Thyroid gland (tissue), 4 donors: ENCODE measurements at places on chromosomes 3 and 15. TPM values are rescaled to one million over a fixed set of nuclear protein-coding genes. Genes with fewer than 3 reads are reported as not detected.

- DNase-seq: no peak
- H3K27me3 ChIP-seq: no peaks in the 10 kb centered on the region
- H3K27ac ChIP-seq: no peak overlapping the region
- no peaks in the 10 kb centered on the region for H3K36me3 ChIP-seq
- H3K4me1 ChIP-seq: no peaks in the 10 kb centered on the region
Measured at GRCh38 chr15:68536331-68537095, 42.3 kb upstream of the CORO2B start.

DNA sequence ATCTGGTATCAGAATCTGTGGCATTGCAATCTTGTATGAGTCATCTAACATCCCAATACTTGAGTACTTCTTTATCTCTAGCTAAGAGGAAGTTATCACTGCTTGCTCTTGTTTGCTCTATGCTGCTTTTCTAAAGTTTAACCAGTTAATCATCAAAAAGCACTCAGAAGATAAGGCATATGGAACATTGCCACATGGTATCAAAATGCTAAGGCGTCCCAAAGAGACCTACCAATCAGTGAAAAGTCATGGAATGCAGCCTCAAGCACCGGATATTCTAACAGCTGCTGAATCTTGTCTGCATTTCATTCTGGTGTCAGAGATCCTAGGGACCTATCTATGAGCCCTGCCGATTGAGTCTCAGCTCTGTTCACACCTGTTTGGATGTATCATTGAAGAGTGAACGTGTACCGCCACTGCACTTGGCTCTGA lies 192.8 kb downstream of the ARPP21 start:
- no peaks in the 10 kb centered on the region for H3K36me3 ChIP-seq
- H3K27ac ChIP-seq: no peak overlapping the region
- no peaks in the 10 kb centered on the region for H3K27me3 ChIP-seq
- DNase-seq: no peak
- no peaks in the 10 kb centered on the region for H3K4me1 ChIP-seq

DNA sequence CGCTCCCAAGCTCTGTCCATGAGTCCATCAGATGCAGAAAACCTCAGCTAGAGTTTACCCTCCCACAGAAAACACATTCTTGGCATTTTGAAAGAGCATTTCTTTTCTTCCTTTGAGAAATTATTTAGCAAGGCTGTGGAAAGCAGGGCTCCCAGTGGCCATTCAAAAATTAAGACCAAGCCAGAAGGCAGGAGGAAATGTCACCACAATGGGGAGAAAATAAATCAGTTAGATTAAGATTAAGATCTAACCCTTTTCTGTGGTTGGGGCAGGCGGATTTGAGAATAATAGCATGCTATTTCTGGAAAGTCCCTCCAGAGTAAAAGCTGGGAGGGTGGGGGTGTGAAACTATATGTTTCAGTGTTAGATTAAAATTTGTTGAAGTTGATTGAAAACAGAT lies 20.2 kb downstream of the LRIG1 start:
- H3K4me1 ChIP-seq: peaks cover 43% of the 10 kb centered on the region
- H3K27ac ChIP-seq: peak overlapping the region; percentile 25
- no peaks in the 10 kb centered on the region for H3K27me3 ChIP-seq
- no peaks in the 10 kb centered on the region for H3K36me3 ChIP-seq
- no peak overlapping the region for H3K4me3 ChIP-seq

DNA sequence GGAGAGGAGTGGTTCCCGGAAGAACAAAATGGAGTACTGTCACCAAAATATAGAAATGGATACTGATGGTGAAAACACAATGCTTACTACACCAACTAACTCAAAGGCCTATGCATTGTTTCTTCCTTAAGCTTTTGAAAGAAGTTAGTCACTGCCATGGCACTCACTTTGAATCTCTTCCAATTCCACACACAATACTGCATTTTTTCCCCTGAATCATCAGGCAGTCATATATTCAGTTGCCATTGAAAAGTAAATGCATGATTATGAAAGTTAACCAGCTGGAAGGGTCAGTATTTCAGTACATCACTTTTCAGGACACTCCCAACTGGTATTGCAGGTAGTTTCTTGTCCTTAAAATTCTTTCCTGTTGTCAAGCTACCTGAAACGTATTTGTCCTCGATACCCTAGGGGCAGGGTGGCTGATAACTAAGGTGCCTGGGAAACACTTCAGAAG lies 9.0 kb upstream of the LRRFIP2 start:
- H3K27ac ChIP-seq: peak overlapping the region; percentile 71
- H3K27me3 ChIP-seq: no peaks in the 10 kb centered on the region
- H3K36me3 ChIP-seq: no peaks in the 10 kb centered on the region
- peaks cover 30% of the 10 kb centered on the region for H3K4me1 ChIP-seq
- no peak for DNase-seq

DNA sequence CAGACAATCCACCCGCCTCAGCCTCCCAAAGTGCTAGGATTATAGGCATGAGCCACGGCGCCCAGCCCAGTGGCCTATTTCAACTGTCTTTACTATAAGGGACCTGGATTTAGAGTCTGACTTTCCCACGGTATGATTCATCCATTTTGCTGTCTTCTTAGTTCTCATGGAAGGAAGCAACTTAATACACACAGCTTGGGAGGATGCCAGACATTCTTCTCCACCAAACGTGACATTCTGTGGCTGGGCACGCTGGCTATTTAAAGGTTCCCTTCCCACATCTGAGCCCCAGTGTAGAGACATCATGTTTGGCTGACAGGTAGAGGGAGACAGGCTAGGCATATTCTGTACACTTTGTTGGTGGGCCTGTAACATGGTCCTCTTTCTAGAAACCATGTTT lies 26.2 kb downstream of the FAM43A start:
- peaks cover 13% of the 10 kb centered on the region for H3K4me1 ChIP-seq
- H3K36me3 ChIP-seq: no peaks in the 10 kb centered on the region
- H3K27ac ChIP-seq: no peak overlapping the region
- no peaks in the 10 kb centered on the region for H3K27me3 ChIP-seq
- peak; percentile 46 for DNase-seq
- no peak overlapping the region for H3K4me3 ChIP-seq

- peaks cover 3% of the 10 kb centered on the region for H3K4me1 ChIP-seq
- no peak for DNase-seq
Measured at GRCh38 chr3:125245521-125245920, 33.0 kb upstream of the SLC12A8 start.

DNA sequence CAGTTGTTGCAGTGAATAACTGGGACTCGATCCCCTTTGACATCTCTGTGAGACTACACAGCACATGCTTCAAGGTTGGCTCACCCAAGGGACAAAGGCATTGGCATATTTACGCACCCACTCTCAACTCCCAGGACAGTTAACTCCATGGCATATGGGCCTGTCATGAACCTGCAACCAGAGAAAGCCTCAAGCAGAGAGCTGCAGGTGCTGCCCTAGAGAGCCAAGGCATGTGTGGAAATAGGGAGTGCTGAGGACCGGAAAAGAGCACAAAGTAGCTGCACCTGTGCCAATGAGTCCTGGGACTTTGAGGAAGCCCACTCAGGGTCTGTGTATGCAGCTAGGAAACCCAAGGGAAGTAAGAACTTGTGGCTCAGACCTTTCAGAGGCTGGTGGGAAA lies 32.9 kb upstream of the SLC24A5 start:
- DNase-seq: no peak
- no peaks in the 10 kb centered on the region for H3K27me3 ChIP-seq
- H3K4me1 ChIP-seq: no peaks in the 10 kb centered on the region
- H3K27ac ChIP-seq: no peak overlapping the region
- no peaks in the 10 kb centered on the region for H3K36me3 ChIP-seq

DNA sequence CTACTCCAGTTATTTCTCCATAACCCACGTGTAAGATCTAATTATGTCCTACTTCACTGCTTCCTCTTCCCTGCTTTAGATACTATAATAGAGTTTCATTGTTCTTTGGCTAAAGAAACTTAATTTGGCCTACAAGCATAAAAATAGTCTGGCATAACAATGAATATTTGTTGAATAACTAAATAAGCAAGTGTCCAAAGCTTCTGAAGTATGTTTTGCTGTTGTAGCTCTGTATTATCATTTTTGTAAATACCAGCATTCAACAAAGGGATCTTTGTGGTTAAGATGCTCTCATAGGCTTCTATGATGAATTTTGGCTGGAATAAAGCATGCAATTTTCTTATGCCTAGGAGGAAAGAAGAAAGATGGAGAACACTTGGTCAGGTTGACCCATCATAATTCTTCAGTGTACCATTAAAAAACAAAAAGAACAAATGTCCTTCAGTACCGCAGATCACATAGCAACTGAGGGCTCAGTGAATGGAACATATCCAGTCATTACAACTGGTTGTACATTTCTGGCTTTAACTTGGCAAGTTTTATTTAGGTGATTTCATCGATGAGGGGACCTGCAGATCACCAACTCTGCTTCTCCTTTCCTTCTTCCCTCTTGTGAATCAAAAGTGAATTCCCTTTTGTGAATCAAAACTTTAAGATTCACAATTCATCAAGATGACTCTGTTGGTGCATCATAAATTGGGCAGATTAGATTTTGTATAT lies 465.9 kb upstream of the TGFBR2 start:
- no peaks in the 10 kb centered on the region for H3K27me3 ChIP-seq
- no peak overlapping the region for H3K27ac ChIP-seq
- H3K36me3 ChIP-seq: no peaks in the 10 kb centered on the region
- no peak for DNase-seq
- no peak overlapping the region for H3K4me3 ChIP-seq
- H3K4me1 ChIP-seq: no peaks in the 10 kb centered on the region

DNA sequence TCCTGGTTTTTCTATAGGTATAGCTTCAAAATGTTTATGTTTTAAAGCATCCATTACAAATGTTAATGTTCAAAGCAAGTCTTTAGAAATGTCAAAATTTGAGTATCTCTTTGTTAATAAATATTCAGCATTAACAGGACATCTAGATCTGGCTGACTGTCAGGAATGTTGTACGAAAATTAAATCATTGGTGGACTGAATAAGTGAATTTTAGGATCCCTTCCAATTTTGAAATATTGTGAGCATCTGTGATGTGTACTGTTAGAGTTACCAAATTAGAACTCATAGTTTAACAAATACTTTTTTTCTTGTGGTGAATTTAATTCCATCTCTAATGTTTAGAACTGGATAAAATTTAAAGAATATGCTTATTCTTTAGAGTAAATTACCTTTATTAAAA lies 30.1 kb upstream of the CFAP20DC start:
- no peaks in the 10 kb centered on the region for H3K36me3 ChIP-seq
- no peaks in the 10 kb centered on the region for H3K27me3 ChIP-seq
- H3K27ac ChIP-seq: no peak overlapping the region
- no peak overlapping the region for H3K4me3 ChIP-seq

DNA sequence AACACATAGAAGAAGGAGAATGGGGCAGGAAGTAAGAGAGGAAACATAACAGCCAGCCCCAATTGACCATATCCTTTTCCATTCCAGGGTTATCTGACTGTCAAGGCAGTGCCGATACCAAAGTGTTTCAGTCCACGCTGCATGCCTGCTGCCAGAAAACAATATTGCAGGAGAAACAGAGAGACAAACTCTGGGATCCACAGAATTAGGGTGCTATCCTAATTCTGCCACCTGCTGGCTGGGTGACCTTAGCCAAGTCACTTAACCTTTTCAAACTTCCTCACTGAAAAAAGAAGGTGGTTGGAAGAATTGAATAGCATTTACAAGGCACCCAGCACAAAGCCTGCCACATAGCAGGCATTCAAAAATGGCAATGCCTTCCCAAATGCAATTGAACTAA lies 32.0 kb downstream of the GLB1 start:
- no peak overlapping the region for H3K27ac ChIP-seq
- no peak overlapping the region for H3K4me3 ChIP-seq
- no peak for DNase-seq
- no peaks in the 10 kb centered on the region for H3K36me3 ChIP-seq

DNA sequence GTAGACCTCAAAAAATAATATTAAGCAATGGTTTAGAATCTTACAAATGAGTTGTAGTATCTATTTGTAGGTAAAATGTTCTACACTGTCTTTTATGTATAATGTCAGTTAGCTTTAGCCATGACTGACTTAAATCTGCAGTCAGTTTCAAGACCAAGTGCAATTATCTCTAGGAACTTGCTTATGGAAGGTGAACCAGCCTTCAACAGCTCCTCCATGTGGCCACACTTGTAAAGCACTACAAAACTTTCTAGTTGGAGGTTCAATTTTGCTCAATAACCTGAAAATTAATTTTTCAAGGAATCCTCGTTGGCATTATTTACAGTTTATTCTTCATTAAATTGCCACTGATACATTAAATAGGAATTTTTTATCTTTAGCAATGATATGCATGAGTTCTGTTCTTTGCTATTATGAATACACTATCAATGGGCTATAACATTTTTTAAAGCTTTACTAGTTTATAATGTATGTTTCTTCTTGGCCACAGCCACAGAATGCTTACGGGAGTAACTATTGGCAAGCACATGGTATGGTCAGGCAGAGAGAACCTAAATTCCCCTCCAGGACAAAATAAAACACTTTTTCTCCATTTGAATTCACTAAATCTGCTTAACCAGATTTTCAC lies 315.3 kb upstream of the UBE2E2 start:
- H3K27me3 ChIP-seq: no peaks in the 10 kb centered on the region
- H3K4me1 ChIP-seq: no peaks in the 10 kb centered on the region
- no peak for DNase-seq
- no peaks in the 10 kb centered on the region for H3K36me3 ChIP-seq
- H3K4me3 ChIP-seq: no peak overlapping the region

DNA sequence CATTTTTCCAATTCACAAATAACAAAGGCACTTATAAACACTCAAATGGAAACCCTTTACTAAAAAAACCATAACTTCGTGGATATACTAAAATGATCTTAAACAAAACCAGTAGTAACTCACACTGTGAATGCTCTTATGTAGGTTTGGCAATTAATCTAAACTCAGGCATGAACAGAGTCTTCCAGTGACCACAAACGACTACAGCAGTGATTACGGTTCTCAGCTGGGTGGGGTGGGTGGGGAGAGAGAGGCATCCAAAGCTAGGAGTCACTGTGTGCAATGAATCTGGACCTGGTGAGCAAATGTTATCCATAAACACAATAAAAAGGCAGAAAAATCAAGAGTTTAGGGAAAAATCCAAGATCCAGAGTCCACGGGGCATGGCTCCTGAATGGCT lies 21.3 kb downstream of the SLC12A8 start:
- H3K4me1 ChIP-seq: peaks cover 3% of the 10 kb centered on the region
- no peaks in the 10 kb centered on the region for H3K36me3 ChIP-seq
- no peak overlapping the region for H3K4me3 ChIP-seq
- no peak for DNase-seq

DNA sequence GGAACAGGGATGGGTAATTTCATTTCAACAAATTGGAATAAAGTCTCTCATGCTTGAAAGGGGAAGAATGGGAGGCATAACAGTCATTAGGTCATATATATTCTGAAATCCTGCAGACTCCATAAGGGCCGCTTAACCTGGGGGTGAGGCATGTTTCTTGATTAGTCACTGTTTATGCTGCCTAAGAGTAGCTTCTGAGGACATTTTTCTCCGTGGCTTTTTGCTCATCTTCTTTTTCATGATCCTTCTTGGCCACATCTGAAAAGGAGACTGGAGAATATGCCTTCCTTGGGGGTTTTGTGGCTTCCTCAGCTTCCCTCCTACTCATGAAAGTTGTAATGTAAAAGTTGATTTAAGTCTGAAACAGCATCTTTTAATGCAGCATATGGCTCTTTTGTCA lies 20.0 kb upstream of the CFAP20DC start:
- no peak overlapping the region for H3K27ac ChIP-seq
- no peak overlapping the region for H3K4me3 ChIP-seq
- no peak for DNase-seq
- no peaks in the 10 kb centered on the region for H3K27me3 ChIP-seq

Gene CCDC14
- total RNA-seq: 22.2 TPM

Gene ZWILCH
- 3.8 TPM for total RNA-seq

Gene FBLN2
- total RNA-seq: 75.7 TPM

Gene PLS1
- total RNA-seq: 14.8 TPM

Gene GP9
- not detected for total RNA-seq

Gene MOBP
- not detected for total RNA-seq

Gene ABHD2
- total RNA-seq: 69.1 TPM

Gene PLSCR4
- 110 TPM for total RNA-seq

Gene CCDC39
- 0.27 TPM for total RNA-seq

Gene CX3CR1
- not detected for total RNA-seq
